ENCODE measurements at places on chromosomes 16 and 17.
A peak's percentile ranks its signal among the peaks of the same experiment; 100 is the strongest.

DNA sequence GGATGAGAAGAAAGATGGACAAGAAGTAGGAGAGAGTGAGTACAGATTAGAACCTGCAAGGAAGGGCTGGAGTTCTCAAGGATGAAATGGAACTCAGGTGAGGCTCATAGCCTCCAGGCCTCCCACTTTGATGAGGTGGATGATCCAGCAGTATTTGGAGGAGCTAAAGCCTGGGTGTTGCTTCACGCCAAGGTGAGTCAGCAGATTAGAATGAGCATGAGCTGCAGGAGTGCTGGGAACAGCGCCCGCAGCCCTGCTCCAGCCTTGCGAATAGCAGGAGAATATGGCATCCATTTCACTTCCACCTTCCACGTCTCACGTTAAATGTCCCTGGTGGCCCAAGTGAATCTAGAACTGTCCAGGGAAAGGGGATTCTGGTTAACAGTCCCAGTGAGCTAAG lies 94.4 kb upstream of the CPHXL start:
- DNase-seq: no peak

- DNase-seq: no peak
These were observed 42.6 kb downstream of the SOCS1 start for GRCh38 chr16:11213373-11213772.

DNA sequence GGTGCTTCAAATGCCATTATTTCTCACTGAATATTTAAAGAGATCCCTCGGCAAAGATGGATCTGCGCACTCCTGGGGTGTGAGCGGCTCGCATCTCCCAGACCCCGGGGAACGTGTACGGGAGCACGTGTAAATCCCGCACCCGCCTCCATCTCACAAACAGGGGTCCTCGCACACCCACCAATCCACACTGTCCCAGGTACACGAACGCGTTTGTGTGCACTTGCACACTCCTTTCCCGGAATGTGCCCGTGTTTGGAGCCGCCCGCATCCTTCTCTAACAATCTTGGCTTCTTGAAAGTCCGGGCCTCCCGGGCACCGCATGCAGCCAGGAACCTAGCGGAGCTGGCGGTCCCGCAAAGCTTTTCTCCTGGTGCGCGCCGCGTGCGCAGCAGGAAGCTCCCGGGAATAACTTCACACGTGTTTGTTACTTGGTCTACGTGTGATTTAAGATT lies 2.5 kb upstream of the SALL1 start:
- peak; percentile 45 for DNase-seq

DNA sequence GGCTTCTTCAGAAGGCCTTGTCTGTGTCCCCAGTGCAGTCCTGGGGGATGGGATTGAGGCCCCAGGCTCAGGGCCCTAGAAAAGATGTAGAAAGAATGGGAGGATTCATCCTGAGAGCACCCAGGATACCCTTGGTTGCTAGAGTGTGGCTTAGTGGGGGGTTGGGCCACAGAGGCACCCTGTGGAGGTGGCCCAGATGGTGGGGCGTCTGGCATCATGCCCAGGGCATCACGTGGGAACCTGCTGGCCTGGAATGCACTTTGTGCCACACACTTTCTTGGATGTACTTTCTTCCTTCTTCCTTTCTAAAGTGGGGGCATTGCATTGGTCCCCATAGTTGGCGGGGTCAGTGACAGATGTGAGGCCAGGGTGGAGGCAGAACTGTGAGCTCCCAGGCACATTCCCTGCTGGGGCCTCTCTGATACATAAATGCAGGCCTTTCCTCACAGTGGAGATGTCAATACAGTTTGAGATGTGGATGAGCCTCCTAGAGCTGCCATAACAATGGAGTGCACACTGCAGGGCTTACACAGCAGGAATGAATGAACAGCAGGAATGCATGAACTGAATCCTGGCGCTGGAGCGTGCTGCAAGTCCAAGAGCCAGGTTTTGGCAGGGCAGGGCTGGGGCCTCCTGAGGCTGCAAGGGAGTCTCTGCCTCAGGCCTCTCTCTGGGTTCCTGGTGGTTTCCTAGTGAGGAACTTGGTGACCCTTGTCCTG lies 43.3 kb downstream of the MGAT5B start:
- no peak for DNase-seq

DNA sequence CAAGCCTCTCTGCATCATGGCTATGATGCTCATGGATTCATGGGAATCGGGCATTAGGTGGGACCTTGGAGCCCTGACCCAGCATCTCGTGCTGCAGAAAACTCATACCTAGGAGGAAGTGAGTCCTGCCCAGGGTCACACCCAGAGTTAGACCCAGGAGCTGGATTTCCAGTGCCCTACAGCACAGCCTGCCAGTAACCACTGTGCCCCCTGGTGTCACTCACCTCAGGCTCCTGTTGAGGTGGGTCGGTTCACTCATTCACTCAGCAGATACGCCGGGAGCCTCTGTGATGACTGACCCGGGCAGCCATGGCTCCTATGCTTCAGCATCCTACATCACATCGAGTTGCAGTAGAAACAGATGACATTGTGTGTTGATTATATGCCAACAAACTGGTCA lies 143.4 kb downstream of the MSI2 start:
- DNase-seq: no peak

DNA sequence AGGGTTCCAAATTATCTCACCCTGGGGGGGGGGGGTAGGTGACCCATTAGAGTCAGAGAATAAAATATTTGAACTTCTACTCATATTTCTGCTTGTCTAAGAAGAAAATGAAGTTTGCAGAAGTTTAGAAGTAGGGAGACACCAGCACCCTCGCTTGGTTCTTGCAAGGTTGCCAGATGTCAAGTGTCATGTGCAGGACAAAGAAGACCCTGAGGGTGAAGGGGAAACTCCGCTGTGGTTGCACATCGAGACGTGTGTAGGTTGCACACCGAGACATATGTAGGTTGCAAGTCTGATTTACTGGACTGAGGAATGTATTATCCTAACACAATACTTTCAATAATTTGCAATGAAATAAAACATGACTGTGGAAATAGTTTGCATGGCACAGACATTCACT lies 42.4 kb upstream of the IRF8 start:
- DNase-seq: no peak

GRCh38 chr16:85316321-85316919 lies 204.1 kb upstream of the CIBAR2 start:
- peak; percentile 85 for DNase-seq

- no peak for DNase-seq
These were observed 2.5 kb downstream of the DHX33 start for GRCh38 chr17:5466295-5466694.

DNA sequence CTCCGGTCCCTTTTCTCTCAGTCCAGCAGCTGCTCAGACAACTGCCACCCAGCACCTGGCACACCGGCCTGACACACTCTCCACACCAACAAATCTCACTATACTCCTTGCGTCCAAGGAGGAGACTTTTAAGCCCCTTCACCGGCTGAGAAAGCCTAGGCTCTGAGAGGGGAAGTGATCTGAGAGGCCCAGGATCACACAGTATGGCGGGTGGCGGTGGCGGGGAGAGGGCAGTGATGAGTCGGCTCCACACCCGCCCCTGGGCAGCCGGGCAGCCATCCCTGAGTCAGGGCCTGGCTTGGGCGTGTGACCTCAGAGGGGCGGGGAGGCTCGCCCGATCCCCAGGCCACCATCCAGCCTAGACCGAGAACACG lies 569 bp downstream of the FLII start:
- DNase-seq: peak; percentile 70

DNA sequence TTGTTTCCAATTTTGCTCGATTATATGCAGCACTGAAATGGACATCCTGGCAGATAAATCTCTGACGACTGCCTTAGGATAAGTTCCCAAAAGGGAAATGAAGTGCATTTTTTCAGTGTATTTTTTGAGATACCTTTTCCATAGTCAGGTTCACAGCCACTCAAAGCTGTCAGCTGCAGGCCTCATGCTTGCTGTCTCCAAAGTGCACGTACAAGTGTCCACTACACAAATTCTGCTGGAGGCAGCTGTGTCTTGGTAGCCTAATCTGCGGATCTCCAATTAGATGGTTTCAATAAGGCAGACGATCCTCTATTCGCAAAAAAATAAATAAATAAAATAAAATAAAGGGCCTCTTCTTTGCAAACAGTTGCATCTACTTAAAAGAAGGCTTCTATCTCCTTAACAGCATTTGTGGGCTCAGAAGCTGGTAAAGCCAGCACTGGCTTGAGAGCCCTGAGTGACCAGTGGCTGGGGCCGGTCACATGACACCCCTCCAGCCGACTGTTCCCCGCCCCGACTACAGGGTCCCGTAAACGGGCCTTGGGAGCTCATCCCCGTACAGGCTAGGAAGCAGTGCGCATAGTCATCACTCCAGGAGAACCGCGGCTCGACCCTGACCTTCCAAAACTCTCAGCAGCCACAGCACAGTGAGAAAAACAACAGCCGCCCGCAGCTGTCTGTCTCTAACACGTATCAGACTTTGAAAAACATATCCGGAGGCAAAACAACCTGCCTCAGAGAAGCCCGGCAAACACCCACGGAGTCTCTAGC lies 18.8 kb downstream of the RPH3AL start:
- peak; percentile 67 for DNase-seq

- DNase-seq: no peak
These were observed 20.3 kb downstream of the KIFC3 start for GRCh38 chr16:57781741-57782606.

- no peak for DNase-seq
These were observed 62.9 kb upstream of the RCVRN start for GRCh38 chr17:9968008-9968407.

- no peak for DNase-seq
These were observed 70.5 kb upstream of the RASL10B start for GRCh38 chr17:35660902-35661301.

- no peak for DNase-seq
These were observed 39.5 kb downstream of the MRC2 start for GRCh38 chr17:62666801-62667591.

DNA sequence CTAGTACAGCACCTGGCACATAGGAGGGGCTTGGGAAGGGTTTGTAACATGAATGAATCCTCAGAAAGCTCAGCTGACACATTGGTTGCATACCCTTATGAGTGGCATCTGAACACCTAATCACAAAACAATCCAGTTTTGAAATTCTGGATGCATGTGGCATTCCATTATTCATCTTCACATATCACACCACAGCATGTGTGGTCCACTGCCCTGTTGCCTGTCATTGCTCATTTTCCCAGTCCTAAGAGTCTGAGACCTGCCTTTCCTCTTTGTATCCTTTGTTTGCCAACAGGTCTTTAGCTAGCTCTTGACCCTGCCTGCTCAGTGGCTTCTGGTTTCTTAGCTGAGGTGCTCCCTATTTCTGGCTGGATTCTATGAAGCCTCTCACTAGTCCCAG lies 170.8 kb upstream of the ASIC2 start:
- no peak for DNase-seq

- no peak for DNase-seq
These were observed 271.5 kb downstream of the PHKB start for GRCh38 chr16:47732523-47733111.

- DNase-seq: no peak
These were observed 9.0 kb downstream of the HLF start for GRCh38 chr17:55273579-55274354.

DNA sequence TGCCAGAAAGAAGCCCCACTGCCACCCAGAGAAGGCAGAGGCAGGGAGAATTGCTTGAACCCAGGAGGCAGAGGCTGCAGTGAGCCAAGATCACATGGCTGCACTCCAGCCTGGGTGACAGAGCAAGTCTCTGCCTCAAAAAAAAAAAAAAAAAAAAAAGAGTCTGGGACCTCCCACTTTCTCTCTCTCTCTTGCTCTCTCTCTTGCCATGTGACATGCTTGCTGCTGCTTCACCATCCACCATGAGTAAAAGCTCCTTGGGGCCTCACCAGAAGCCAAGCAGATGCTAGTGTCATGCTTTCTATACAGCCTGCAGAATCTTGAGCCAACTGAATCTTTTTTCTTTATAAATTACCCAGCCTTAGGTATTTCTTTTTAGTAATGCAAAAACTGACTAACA lies 21.5 kb upstream of the SRSF1 start:
- no peak for DNase-seq

DNA sequence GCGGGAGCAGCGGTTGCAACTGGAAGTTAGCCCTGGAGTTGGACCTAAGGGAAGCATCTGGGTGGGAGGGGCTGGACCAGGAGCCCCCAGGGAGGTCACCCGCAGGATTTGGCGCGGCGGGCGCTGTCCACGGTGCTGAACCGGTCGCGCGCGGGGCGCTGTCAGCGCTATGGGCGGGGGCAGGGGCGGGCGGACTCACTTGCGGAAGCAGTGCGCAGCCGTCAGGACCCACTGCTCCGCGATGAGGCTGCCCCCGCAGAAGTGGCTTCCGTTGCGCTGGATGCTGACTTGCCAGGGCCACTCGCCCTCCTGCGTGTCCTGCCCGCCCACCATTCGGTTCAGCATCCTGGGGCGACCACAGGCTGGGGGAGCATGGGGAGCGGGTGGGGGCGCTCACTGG lies 4.5 kb downstream of the PRSS27 start:
- DNase-seq: peak; percentile 93

Measured in nephron progenitor cell (in vitro differentiated cells).